ENCODE measurements at places on chromosomes 6 and 20.

- DNase-seq, result no peak
These were observed 156.2 kb upstream of the THBS2 start for GRCh38 chr6:169409742-169410312.

DNA sequence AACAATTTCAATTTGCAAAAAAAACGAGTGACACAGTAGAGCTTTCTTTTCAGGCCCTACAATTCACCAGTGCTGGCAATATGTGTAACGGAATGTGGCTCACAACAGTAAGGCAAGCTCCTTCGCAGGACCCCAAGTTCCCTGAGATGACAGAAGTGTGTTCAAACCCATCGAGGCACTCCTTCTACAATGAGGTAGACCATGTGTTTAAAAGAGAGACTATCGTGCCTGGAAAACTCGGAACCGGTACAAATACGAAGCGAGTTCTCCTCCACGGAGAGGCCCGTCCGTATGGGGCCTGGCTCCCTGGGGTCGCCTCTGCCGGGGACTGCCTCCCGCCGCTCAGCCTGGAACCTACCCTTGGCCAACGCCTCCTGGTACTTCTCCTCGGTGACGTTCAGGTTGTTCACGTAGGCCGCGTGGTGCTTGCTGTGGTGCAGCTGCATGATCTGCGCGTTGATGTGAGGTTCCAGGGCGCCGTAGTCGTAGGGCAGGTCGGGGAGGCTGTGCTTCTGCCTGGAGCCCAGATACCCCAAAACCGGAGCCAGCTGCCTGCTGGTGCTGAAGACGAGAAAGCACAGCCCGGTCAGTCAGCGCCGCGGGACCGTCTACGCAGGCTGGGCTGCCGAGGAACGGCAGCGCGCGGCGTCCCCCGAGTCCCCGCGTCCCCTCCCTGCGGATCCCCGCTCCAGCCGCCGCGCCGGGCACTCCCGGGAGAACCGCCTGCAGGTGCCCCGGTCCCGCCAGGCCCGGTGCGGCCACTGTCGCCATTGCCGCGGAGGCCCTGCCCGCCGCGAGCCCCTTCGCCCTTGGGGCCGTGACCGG, 526 bp downstream of the SOD2 start:
- peak; percentile 65 for DNase-seq

DNA sequence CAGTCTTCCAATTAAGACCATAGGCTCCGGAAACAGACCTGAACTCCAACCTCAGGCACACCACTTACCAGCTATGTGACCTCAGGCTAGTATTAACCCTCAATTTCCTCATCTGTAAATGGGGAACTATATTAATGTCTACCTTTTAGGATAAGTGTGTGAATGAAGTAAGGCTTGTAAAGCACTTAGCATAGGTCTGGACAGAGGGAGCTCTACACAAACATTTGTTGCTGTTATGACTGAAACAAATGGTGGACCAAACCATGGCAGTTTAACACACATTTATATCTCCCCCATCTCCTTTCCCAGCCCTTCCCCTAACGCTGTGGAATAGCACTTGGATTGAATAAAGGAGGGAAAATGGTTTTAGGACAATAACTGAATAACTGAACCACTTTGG, 48.7 kb downstream of the TSHZ2 start:
- DNase-seq, result no peak

- DNase-seq, result no peak
These were observed 14.9 kb downstream of the COL21A1 start for GRCh38 chr6:56232436-56232835.

DNA sequence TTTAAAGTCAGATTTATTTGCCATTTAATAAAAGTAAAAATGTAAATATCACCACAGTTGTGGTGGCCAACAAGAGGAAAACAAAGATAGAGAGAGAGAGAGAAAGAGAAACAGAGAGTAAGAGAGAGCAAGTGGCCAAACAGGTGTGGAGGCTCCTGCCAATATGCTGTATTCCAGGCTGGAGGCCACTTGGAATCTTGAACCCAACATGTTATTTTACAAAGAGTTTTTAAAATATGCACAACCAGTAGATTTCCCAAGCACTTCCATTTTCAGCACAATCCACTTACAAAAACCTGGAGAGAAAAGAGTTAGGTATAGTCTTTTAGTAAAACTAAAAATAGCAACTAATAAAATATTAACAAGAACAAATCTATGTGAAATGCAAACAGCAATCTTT, 1323.1 kb upstream of the CITED2 start:
- DNase-seq, result no peak

- no peak for DNase-seq
These were observed 150.4 kb downstream of the BTBD3 start for GRCh38 chr20:12068121-12068520.

DNA sequence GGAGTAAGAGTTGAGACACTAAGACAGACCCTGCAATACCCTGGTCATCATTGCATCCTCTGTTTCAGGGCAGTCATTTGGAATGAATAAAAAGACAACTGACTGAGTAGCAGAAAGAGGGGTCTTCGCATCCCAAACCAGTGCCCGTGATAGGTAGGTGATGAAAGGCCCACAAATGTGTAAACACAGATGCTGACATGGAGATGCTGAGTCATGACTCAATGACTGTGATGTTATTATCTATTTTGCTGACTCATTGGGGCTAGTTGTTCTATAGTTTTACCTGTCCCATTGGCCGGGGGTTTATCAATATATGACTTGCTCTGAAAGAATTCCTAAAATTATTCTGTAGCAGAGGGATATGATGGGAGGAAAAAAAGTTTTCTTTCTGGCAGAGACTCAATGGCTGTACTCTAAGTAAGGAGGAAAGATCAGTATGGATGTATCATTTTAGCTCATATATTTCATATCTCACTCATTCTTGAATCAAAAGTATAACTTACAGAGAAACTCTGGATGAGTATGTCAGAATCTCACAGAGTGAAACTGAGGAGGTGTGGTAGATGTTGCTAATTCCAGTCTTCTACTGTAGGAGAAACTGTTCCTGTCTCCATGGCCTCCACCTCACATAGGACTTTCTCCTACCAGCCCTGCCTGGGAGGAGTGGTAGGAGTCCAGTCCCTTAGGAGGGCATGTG, 119.9 kb upstream of the PREP start:
- DNase-seq, result no peak

Data from DND-41 (cell line).